ENCODE measurements at places on chromosomes 5 and 9.

DNA sequence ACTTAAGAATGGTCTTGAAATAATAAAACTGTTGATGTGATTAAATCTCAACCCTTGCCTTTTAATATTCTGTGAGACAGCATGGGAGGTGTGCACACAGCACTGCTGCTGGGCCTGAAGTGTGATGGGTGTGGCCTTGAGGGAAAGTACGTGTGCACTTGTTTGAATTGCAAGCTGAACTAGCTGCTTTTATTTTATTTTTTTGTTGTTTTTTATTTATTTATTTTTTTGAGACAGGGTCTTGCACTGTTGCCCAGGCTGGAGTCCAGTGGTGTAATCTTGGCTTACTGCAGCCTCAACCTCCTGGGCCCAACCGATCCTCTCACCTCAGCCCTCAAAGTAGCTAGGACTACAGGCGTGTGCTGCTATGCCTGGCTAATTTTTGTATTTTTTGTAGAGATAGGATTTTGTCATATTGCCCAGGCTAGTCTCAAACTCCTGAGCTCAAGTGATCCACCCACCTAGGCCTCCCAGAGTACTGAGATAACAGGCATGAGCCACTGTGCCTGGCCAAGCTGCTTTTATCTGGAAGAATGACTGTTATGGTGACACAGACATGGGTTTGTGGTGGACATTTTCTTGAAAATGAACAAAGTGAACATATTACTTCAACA lies 58.9 kb downstream of the GPR107 start:
- DNase-seq, result no peak

DNA sequence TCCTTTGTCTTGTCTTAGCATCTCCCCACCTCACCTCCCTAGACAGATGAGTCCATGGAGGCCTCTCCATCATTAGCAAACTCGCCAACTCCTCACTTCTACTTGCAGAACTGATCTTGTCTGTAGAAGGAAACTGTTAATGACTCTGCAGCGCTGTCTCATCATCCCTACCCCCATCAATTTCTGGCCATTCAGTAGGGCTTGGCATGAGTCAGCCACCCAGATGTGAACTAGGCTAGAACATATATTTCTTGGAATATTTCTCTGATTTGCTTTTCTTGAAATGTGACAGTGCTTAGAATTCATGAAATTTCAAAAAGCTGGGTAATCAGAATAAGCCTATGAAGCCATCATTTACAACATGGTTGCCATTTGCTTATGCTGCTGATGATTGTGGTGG lies 1125.0 kb upstream of the DMAC1 start:
- no peak for DNase-seq

GRCh38 chr5:122738088-122738487 lies 36.8 kb upstream of the SNX2 start:
- DNase-seq, result no peak

DNA sequence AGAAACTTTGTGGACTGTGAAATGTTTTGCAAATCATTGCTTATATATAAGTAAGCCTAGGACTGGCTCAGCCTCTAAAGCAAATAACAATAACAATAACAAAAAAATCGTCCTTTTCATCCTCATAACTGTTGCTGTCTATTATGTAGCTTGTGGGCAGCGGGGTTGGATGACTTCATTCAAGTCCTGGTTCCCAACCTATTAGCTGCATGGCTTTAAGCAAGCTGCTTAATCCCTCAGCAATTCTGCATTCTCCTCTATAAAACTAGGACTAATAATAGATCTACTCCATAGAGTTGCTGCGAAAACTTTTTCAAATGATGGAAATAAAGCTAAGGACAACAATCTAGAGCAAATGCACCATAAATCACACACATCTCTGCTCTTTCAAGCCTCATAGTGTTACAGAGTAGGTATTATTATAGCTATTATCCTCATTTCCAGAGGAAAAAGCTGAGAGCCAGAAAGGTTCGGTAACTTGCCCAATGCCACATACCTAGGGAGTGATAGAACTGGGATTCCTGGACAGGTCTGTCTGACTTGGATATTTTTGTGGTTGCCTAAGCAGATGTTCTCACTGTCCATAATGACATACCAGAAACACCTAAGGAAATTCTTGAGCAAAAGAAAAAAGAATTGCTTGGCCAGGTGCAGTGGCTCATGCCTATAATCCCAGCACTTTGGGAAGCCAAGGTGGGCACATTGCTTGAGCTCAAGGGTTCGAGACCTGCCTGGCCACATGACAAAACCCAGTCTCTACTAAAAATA lies 98.8 kb upstream of the ADRA1B start:
- DNase-seq, result no peak

GRCh38 chr9:137720571-137721110 lies 101.8 kb downstream of the EHMT1 start:
- no peak for DNase-seq

DNA sequence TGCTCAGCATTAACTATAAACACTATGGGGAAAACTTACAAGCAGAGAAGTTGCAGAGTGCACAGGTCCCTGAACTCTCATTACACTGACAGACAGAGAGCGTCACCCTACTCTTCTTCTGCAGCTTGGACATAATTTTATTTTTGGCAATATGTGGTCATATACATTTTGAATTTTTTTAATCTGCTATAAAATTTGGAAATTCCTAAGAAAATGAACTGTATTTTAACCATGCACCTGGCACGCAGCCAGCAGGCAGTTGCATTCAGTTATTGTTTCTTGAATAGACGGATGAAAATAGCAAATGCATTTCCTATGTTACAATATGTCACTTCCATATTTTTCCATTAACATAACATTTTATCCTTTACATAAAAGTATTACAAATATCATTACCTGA lies 100.2 kb downstream of the SLC25A46 start:
- no peak for DNase-seq

- no peak for DNase-seq
Measured at GRCh38 chr5:39120052-39120420, 45.8 kb upstream of the RICTOR start.

DNA sequence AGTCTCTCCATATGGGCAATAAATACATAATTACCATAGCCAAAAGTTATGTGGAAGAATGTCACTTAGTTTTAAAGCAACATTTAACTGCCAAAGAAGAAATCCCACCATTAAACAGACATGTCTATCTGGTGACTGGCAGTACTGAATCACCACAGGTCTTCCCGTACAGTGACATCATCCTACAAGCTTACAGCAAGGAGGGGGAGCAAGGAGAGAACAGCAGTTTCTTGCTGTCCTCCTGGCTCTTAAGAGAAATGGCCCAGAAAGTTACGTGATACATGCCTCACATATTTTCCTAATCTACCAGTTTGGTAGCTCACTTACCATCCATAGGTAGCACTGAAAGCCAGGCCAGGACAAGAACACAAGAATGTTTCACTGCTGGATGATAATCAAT lies 671.0 kb downstream of the DMRTA1 start:
- DNase-seq, result no peak

GRCh38 chr9:37640246-37640645 lies 10.5 kb upstream of the FRMPD1 start:
- no peak for DNase-seq

- DNase-seq, result no peak
Measured at GRCh38 chr9:122883125-122883524, 22.0 kb downstream of the RC3H2 start.

GRCh38 chr9:88922091-88922490 lies 69.2 kb upstream of the S1PR3 start:
- DNase-seq, result no peak

DNA sequence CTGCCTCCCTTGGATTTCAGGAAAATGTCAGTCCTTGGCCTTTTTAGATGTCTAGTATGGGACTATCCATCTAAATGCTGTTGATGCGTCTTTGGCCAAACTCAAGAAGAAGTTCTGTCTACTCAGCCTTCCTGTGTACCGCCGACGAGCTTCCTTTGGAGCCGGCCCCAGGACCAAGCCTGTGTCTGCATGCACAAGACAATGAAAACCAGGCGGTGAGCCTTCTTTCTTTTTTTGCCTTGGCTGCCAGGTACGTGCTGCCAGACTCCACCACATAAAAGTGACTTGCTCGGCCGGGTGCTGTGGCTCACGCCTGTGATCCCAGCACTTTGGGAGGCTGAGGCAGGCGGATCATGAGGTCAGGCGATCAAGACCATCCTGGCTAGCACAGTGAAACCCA lies 6.0 kb upstream of the NEURL1B start:
- DNase-seq, result no peak

GRCh38 chr9:136086213-136086881 lies 8.7 kb downstream of the NACC2 start:
- no peak for DNase-seq

DNA sequence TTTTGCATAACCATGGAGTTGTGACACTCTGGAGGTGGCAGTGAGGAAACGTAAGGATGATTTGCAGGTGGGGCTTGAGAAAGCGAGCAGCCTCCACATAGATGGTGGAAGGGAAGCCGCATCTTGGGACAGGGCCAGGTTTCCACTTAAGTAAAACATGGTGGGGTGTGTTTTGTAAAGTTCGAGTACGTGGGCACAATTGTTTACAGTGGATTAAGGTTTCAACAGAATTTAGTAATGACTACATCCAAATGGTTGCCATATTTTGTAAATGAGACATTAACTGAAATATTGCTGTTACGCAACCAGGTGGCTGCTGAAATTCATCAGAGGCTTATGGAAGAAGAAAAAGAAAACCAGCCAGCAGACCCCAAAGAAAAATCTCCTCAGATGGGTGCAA lies 85.4 kb upstream of the IL7R start:
- DNase-seq, result no peak

GRCh38 chr5:133458435-133458834 lies 153.9 kb downstream of the FSTL4 start:
- DNase-seq, result no peak

DNA sequence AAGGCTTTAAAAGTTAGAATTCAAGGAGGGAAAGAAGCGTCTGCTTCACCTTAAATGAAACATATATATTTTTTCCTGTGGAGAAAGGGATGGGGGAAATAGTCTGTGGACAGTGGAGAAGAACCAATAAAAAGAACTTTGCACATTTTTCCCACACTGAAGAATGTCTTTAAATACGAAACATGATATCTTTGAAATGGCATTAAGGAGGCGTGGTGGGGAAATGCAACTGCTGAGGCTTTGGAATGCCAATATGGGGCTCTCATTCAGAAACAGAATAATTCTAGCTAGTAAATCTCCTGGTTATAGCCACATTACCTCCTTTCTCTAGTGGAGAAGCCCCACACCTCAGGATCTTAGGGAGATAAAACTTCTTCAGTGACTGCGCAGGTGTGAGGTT lies 46.8 kb downstream of the TNC start:
- no peak for DNase-seq

DNA sequence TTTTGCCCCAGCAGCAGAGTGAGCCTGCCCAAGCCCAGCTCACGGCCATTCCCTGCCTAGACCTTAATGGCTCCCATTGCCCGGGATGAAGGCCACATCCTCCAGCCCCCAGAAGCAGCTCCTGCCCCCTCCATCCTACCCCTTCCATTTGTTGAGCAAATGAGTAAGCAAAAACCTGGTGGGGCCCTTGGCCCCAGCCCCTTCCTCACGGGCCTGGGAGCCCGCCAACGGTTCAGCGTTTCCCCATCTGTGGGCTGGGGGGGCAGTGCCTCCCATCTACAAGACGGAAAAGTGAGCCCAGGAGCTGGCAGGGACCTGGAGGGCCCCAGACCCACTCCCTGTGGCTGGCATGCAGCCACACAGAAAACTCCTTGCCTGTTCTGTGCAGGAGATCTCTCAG lies 4.4 kb downstream of the CCDC187 start:
- DNase-seq, result no peak

- DNase-seq, result no peak
Measured at GRCh38 chr5:120605325-120606079, 141.4 kb downstream of the PRR16 start.

- DNase-seq, result no peak
Measured at GRCh38 chr5:10793785-10794184, 32.8 kb upstream of the DAP start.

- no peak for DNase-seq
Measured at GRCh38 chr5:95406426-95407090, 15.4 kb downstream of the FAM81B start.

DNA sequence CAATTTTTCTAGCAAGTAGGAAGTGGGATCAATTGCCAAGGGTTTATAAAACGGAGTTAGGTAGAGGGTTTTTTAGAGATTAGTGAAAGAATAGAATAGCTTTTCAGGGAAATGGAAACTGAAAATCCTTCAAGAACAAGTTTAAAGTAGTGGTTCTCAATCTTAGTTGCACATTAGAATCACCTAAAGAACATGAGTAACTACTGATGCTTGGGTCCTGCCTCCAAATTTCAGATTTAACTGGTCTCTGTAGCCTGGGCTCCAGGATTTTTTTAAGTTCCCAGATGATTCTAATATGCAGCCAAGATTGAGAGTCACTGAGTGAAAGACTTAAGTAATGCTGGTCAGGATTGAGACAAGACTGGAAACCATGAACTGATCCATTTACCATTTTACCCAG lies 20.5 kb downstream of the ELOVL7 start:
- DNase-seq, result no peak

- DNase-seq, result no peak
Measured at GRCh38 chr5:53971551-53971950, 338.8 kb downstream of the ARL15 start.
